GM18507 (cell line): ENCODE measurements at places on chromosomes 4 and X.

- no peak for DNase-seq
Measured at GRCh38 chr4:99722006-99722405, 64.4 kb upstream of the C4orf54 start.

DNA sequence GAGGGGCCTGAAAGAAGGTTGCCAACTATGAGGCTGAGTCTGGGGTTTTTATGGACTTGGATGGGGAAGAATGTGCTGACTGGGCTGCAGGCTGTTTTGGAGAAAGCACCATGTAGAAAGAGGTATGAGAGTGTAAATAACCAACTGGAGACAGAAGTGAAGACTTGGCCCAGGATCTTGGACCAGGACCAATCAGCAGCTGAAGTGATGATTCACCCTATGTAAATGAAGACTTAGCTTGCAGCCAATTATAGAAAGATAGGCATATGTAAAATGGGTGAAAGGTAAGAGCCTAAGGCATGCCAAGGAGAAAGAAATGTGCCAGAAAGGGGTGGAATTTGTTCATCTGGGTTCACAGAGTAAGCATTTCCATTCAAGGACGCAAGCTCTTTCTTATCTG is 856.7 kb upstream of the PRKX start:
- no peak for DNase-seq

- DNase-seq, result no peak
Measured at GRCh38 chr4:55078987-55079386, 46.4 kb downstream of the KDR start.

GRCh38 chrX:119229253-119229615 is 6.9 kb upstream of the PGRMC1 start:
- DNase-seq, result no peak

GRCh38 chrX:63387411-63387810 is 36.3 kb upstream of the SPIN4 start:
- DNase-seq, result no peak

DNA sequence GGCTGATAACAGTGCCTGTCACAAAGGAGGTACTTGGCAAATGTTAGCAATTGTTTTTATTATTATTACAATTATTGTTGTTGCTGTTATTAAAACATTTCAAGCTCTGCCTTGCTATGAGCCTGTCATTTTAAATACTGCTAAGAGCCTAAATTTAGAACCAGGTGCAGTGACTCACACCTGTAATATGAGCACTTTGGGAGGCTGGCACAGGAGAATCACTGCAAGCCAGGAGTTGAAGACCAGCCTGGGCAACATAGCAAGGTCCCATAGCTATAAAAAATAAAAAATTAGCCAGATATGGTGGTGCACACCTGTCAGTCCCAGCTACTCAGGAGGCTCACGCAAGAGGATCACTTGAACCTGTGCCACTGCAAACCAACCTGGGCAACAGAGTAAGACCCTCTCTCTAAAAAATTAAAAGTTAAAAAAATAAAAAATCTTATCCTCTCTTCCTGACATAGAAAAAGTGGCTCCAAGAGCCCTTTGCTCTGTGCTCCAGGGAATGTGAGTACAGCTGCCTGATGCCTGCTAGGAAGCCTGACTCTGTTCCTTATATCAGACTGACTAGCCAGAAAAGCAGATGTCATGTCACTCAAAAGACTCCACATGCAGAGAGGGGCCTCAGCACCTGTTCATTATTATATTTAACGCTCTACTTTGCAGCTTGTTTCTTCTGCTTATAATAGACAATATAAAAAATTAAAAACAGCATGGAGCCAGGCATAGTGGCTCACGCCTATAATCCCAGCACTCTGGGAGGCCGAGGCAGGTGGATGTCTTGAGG is 234.0 kb downstream of the OPHN1 start:
- DNase-seq, result no peak

DNA sequence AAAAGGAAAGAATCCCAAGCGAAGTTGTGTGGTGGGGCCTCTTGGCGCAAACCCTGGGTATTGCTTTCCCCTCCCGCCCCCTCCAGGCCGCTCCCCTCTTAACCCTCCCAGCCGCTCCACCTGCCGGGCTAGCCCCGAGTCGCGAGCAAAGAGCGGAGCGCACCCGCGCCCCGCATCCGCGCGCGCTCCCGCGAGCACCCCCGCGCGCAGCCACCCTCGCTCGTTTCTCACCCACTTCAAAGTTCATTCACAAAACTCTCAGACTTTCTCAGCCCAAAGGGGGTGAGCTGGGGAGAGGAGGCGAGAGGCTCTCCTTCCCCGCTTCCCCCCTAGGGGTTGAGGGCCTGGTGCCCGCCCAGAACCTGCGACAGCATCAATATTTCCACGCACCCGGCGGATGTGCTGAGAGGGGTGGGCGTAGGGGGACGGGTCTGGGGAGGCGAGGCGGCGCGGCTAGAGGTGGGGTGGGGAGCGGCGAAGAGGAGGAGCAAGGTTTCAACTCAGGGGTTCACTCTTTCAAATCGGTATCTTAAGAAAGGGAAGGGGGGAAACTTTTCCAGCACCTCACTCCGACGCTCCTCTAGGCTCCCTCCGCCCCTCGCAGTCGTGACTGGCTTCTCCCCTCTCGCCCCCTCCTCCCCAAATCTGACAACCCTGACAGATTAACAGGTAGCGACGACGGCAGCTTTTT is 1.8 kb downstream of the MAML3 start:
- DNase-seq, result no peak
